ENCODE measurements at places on chromosomes 1 and 21.

- no peak for DNase-seq
Measured at GRCh38 chr1:7236844-7237515, 451.7 kb downstream of the CAMTA1 start.

DNA sequence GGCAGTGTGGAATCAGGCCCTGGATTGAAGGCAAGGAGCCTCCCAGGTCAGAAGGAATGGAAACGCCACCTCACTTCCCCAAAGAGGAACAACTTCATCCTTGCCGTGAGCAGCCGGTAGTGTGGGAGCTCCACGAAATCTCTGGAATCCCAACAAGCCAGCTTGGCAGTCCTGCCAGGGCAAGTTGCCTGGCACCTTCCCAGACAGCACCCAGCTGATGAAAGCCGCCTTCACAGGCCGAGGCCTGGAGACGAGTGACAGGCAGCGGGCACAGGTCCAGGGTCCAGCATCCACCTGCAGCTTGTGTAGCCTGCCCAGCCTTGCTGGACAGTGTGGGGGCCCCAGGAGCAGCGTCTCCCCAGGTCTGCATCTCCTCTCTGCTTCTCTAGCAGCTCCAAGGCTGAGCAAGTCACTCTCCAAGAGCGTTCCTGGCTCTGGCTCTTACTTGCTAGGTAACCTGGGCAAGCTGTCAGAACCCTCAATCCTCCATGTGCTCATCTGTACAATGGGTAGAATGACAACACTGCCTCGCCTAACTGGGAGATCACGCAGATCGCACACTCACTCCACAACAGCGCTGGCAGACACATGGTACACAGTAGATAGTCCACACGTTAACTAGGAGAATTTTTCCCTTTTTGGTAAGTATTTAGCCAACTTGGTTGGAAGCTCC is 43.0 kb downstream of the ACOT7 start:
- no peak for DNase-seq

DNA sequence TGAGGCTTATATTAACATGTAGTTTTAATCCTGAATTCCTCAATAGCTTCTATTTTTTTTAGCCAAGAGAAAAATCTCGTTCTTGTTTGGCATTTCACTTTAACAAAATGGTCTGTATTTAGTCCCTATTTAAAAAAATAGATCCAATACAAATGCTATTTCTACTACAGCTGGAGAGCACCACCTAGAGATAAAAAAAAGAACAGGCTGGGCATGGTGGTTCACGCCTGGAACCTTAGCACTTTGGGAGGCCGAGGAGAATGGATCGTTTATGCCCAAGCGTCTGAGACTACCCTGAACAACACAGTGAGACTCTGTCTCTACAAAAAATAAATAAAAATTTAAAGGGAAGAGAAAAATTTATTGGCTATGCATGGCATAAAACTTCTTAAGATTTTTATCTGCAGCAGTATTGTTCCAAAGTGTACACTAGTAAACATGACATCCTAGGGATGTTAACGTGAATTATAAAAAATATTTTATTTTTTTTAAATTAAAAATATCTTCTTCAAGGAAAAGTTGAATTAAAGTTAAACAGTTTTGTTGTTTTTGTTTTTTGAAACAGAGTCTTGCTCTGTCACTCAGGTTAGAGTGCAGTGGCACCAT is 4.4 kb downstream of the ST7L start:
- DNase-seq, result peak; percentile 65

- no peak for DNase-seq
Measured at GRCh38 chr21:46603228-46603627, 1.7 kb downstream of the S100B start.

- DNase-seq, result no peak
Measured at GRCh38 chr1:193311226-193311948, 125.0 kb upstream of the B3GALT2 start.

- DNase-seq, result no peak
Measured at GRCh38 chr1:64403331-64403730, 66.6 kb upstream of the CACHD1 start.

Measured in MV-4-11 (cell line).